Activated T-cell treated with anti-CD3 and anti-CD28 coated beads for 1 hour (primary cell): ENCODE measurements at places on chromosomes 1 and 21.
A peak's percentile ranks its signal among the peaks of the same experiment; 100 is the strongest.

GRCh38 chr1:221263831-221264767 lies 384.9 kb downstream of the HLX start:
- peak; percentile 5 for DNase-seq

DNA sequence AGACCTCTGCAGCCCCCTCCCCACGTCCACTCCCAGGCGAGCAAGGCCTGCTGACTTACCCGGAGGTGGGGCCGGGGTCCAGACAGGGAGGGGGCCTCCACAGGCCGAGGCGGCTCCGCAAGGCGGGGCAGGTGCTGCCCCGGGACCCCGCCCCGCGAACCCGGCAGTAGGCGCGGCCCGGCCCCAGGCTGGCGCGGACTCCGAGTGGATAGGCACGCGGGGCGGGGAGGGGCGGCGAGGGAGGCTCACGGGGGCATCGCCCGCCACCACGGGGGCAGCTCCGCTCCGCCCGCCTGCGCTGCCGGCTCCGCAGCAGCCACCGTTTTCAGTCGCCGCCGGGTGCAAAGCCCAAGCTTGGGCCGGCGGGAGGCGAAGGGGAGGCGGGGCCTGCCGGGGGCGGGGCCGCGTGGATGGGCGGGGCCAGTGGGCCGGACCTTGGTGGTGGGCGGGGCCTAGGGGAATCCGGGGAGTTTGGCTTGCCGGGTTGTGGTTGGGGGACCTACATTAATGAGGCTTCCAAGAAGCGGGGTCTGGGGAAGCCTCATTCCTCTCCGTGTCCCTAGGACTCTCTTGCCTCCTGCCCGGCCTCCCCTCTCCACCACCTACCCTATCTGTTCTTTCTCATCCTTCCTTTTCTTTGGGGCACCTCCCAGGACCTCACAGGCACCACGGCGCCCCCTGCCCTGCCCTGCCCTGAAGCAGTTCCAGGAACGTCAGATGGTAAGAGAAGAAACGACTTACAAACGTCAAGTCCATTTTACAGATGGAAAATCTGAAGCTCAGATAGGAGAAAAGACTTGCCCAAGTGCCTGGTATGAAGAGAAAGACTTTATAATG lies at the start of gene RIMS3:
TSS of gene RIMS3 (minus strand) at position 348 of the 837 bp plus-strand sequence. CDS start 23,757 bp downstream, outside the sequence.
- DNase-seq, result peak; percentile 77

DNA sequence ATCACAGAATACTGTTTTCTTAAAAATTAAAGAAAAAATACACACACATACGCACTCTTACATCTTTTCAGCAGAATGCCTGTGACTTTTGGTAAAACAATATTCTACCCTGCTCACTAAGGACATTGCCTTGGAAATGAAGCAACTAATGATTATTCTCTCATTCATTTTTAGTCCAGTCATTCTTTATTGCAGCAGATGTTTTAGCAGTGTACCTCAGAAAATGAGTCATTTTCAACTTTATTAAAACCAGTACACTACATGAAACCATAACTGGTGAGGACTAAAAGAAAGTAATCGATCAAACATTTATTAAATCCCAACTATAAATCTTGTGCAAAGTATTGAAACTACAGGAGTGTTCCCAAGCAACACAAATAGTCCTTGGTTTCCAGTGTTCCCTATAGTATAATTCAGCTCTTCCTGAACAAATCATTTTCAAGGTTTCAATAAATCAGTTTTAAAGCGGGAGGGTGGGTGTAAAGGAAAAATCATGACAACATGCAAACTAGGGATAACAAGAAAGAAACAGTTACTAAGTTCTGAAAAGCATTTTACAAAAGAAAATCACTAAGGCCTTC lies 114.2 kb downstream of the ADGRL4 start:
- no peak for DNase-seq

- DNase-seq, result no peak
Measured at GRCh38 chr1:36458910-36459309, 5.3 kb downstream of the MRPS15 start.

- DNase-seq, result no peak
Measured at GRCh38 chr1:167499106-167499505, 19.2 kb downstream of the CD247 start.

- DNase-seq, result no peak
Measured at GRCh38 chr1:34236089-34236488, 59.4 kb downstream of the C1orf94 start.

- no peak for DNase-seq
Measured at GRCh38 chr1:64470665-64471217, 812 bp downstream of the CACHD1 start.

DNA sequence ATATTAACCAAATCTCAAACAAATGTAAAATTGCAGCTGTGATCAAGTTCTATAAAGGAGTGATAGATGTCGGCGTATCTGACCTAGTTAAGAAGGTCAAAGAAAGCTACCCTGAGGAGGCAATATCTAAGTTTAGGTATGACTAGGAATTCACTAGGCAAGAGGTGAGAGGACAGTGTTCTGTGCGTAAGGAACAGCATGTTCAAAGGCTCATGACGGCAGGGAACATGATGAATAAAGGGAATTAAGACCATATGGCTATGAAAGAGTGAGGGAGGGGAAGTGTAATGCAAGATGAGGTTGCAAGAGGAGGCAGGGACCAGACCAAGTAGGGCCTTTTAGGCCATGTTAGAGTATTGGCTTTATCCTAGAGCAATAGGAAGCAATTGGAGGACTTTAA lies 8.6 kb downstream of the LIX1L start:
- no peak for DNase-seq

- no peak for DNase-seq
Measured at GRCh38 chr1:234647758-234648157, 37.8 kb upstream of the IRF2BP2 start.

GRCh38 chr1:247037511-247038320 lies 29.9 kb upstream of the ZNF695 start:
- no peak for DNase-seq

DNA sequence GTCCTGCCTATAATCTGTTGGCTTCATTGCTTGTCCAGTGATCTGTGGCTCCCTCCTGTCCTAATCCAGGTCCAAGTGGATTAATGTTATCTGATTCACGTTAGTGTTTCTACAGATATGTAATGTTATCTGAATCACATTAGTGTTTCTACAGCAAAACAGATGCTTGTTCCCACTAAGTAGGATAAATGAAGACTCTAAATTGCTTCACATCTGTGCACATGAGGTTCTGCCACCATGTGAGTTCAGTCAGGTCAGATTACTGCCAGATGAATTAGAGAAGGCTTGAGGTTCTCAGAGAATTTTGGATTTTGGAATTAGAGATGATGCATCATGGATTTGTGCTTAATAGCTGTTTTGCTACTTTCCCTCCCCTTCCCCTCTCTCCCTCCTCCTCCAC lies 13.2 kb downstream of the DISC1 start:
- DNase-seq, result no peak

DNA sequence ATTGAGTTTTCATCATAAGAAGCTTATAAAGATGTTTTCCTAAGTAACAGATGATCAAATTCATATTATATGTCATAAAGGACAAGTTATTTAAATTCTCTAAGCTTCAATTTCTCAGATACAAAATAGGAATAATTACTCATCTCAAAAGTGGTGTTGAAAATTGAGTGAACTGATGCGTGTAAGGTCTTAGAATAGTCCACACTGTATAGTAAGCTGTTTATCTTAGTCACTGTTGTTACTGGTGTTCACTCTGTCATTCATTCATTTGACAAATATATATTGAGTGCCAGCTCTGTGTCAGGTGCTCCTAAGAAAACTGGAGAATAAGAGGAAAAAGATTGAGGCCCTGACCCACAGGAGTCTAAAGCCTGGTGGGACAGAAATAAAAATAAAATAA lies 186.3 kb upstream of the BRINP3 start:
- no peak for DNase-seq

DNA sequence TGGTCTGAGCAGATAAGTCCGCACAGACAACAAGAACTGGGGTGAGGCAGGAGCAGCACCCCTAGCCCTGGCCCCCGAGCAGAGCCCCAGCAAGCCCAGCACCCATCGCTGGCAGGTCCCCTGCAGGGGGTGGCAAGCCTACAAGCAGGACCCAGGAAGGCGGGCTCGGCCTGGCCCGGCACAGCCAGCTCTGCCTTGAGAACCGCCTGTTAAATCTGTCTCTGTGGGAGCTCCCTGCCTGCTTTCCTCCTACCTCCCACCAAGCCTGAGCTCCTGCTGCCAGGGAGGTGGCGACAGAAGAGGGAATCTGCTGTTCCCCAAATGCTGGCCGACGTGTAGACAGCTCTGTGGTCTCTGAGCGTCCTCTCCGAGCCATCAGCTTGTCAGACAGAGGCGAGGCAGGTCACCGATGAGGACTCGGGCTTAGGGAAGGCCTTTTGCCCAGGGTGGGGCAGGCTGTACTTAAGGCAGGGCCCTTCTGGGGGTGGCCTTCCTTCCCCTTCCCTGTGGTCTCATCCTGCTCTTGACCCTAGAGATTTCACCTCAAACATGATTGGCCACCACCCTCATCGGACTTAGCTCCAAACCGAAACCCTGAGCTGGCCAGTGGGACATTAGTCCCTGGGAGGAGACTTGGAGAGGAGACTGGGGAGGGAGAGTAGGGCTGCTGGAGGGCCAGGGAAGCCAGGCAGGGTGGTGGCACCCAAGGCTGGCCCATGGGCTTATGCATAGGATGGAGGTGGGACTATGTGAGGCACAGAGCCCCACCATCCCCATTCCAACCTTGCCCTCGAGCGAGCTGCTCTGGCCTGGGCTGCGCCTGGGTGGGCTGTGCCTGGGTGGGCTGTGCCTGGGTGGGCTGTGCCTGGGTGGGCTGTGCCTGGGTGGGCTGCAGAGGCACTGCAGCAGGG lies 7.7 kb downstream of the SELENON start:
- DNase-seq, result no peak

- DNase-seq, result no peak
Measured at GRCh38 chr1:220966881-220967611, 87.8 kb downstream of the HLX start.

GRCh38 chr1:153343811-153344717 lies 4.6 kb downstream of the PGLYRP4 start:
- DNase-seq, result no peak

GRCh38 chr1:200128944-200129879 lies 101.7 kb downstream of the NR5A2 start:
- DNase-seq, result no peak

DNA sequence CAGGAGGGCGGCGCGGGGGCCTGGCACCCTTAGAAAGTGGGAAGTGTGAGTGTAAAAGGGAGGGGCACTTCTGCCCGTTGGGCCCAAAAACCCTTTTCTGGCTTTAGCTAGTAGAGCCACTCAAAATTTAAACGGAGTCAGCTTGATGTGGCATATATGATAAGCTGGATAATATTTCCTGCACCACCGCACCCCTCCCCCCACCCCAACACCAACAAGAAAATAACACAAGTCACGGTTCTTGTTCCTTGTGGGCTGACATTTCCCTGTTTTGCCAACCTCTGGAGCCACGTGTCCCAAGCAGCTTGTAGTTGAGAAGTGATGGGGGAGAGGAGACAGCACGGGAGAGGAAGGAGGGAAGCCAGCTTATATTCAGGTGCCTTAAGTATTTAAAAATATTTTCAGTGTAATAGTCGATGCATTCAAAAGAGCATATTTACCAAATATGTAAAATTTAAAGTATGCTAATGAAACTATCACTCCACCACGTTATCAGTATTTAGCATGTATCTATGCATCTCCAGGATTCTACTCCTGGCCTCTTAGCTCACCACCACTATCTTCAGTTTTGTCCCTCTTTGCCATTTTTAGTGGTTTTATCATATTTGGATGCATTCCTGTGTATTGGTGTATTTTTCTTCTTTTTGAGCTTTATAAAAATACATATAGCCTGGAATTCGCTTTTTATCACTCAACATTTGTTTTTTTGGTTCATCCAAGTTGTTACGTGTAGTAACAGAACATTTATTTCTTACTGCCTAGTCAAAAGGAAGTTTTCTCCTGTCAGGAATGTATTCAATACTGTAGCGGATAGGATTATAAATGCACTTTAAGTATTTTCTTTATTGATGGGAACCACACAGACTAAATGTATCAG lies 773 bp upstream of the DDX59 start:
- DNase-seq, result no peak

DNA sequence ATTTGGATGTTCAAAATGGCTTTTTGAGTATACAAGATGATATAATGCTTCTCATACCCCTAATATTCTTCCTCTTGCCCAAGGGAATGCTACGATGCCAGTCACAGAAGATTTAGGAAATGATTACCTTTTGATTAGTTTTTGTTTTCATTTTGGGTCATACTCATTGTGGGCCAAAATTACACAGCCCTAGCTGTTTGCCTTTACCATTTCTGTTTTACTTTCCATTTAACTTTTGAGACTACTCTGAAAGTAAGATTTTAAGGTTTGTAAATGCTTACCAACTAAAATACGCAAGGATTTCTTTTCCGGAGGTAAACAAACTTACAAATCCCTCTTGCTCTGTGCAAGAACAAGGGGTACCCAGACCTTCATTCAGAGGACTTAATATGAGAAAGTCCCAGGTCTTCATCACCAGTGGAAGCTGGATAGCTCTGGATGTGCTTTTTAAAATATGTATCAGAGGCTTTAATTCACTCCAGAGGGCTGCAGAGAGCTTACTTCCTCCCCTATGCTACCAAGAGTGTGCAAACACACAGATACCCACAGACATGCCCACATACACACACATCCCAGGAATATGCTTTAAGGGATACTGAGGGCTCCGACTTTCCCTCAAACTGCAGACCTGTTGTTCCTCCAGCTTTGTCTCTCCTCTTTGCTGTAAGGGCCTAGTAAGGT lies 631.4 kb downstream of the SMYD3 start:
- DNase-seq, result no peak

DNA sequence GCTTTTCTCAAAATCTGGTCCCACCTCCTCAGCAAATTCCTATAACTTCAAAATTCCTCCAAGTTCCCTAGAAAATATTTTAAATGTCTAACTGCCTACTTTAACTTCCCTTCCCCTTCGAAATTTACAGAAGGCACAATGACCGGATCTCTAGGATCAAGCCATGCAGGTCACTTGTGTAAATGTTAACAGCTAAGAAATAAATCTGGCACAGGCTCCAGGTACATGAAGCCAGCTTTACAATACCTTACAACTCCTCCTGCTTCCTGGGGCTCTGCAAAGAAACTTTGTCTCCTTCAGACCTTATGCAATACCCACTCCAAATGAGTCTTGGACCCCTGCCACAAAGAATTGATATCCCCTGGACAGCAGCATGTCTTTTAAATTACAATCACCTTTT lies 1164.2 kb downstream of the BRINP3 start:
- no peak for DNase-seq

DNA sequence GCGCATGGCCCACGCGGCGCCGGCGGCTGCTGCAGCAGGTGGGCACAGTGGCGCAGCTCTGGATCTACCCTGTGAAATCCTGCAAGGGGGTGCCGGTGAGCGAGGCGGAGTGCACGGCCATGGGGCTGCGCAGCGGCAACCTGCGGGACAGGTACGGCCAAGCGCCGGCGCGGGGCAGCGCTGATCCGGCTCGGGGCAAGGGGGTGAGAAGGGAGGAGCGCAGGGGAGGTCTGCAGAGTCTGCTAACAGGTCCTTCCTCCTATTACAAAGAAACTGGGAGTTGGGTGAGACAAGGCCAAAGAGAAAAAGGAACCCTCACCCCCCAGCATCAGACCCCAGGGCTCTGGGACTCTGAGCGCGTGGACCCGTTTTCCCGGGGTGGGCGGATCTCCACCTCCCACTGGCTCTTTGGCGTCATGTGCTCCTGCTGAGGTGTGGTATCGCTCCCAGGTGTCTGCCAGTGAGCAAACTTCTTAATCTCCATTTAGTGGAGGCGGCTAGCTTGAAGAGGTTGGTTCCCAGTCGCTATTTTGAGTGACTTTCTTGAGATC lies 431 bp downstream of the MTARC1 start:
- DNase-seq, result no peak

GRCh38 chr1:220592714-220593113 lies 64.8 kb downstream of the MARK1 start:
- no peak for DNase-seq
